ENCODE measurements at places on chromosomes 4 and X. TPM values are rescaled to one million over a fixed set of nuclear protein-coding genes. Genes with fewer than 3 reads are reported as not detected.
A peak's percentile ranks its signal among the peaks of the same experiment; 100 is the strongest.

Gene MGARP
- 0.14 TPM for total RNA-seq

Gene F9
- total RNA-seq: not detected

Gene CASK
- 22.9 TPM for total RNA-seq

Gene SSX2B
- not detected for total RNA-seq

Gene TLR6
- total RNA-seq: 0.22 TPM

Gene LGI2
- total RNA-seq: under 0.01 TPM

Gene KLF3
- 23.0 TPM for total RNA-seq

Gene SERPINA7
- not detected for total RNA-seq

Gene ABCG2
- 0.29 TPM for total RNA-seq

Gene KLHL4
- 0.58 TPM for total RNA-seq

DNA sequence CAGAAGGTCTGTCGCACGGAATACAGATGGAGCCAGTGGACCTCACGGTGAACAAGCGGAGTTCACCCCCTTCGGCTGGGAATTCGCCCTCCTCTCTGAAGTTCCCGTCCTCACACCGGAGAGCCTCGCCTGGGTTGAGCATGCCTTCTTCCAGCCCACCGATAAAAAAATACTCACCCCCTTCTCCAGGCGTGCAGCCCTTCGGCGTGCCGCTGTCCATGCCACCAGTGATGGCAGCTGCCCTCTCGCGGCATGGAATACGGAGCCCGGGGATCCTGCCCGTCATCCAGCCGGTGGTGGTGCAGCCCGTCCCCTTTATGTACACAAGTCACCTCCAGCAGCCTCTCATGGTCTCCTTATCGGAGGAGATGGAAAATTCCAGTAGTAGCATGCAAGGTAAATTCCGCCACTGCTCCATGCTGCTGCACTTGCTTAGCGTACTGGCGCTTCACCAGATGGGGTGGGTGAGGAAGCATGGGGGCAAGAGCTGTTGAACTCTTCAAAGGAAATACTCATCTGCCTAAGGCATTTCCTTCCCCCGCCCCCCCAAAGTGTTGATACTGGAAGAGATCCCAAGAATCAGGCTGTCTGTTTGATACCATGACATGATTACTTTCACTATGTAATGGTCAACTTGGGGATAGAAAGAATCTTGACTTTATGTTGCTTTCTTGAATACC lies 24.8 kb downstream of the KLF3 start:
- no peak for DNase-seq

- DNase-seq: no peak
Observed at GRCh38 chrX:16628946-16629595, 20.9 kb upstream of the S100G start.

DNA sequence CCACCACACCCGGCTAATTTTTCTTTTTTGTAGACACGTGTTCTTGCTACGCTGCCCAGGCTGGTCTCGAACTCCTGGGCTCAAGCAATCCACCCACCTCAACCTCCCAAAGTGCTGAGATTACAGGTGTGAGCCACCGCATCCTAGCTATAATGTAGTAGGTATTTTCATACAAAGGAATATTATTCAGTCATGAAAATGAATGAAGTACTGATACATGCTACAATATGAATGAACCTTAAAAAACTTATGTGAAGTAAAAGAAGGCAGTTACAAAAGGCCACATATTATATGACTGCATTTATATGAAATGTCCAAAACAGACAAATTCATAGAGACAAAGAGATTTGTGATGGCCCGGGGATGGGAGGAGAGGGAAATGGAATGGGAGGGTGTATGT lies 4.7 kb upstream of the GATA1 start:
- DNase-seq: no peak

GRCh38 chr4:24973747-24974601 lies 56.8 kb downstream of the LGI2 start:
- peak; percentile 91 for DNase-seq

DNA sequence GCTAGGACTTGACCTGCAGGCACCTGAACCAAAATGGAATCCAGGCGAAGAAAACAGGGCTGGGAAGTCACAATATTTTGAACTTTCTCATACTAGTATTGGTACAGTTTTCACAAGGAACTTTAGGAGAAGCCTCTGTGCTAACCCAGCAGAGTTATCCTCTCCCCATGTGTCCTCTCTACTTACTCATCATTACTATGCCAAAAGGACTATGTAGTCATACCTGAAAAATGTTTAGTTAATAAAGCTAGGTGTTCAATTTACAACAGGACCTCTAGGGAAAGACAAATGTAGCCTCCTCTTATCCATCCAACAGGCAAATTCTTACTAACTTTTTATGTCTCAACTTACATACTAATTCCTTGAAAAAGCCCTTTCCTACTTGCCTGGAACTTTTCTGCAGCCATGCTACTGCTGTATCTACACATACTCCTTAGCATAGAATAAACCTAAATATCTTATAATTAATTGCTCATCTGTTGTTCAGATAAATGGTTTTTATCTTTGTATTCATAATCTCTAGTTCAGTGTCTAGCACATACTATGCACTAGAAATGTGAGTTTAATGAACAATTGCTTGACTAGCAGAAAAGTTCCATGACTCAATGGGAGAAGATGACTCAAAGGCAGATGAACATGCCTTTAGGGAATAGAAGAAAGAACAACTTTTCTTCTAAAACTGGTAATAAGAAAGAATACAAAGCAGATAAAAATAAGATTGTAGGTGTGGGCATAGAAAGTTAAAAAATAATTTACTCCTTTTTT lies 215.5 kb upstream of the VEGFC start:
- no peak for DNase-seq

DNA sequence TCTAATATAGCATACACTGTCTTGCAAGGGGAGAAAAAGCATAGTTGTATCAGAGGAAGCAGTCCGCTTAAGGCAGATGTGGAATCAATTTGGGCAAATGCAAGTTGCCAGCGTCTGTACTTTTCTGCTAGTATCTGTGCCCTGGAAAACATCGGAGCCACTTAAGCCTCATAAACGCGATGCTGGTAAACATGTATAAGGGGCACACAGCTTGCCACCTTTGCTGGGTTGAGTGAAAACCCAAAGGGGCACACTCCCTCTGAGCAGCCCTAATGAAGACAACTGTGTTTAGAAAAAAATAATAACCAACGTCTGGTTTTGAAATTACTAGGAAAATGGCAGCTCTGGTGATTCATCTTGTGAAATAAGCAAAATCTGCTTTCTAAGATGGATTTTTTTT lies 24.3 kb downstream of the SMIM20 start:
- DNase-seq: no peak

- no peak for DNase-seq
Observed at GRCh38 chr4:136687118-136687517, 845.2 kb downstream of the PCDH18 start.

DNA sequence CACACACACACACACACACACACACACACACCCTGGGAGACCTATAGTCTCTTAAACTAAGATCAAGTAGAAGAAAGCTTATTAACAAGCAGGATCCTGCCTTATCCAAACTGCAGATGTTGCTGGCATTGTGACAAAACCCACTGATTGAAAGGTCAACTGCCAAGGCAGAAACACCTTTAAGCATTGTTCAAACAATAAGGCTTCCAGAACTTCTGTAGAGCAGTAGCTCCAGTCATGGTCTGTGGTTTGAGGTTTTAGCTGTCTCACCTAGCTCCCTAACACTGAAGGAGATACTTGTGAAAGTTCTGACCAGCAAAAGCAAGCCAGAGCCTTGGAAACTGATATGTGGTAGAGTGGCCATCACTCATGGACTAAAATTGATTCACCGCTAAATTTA lies 59.8 kb downstream of the PTCHD1 start:
- no peak for DNase-seq

GRCh38 chrX:123924186-123924585 lies 37.3 kb upstream of the STAG2 start:
- peak; percentile 47 for DNase-seq

GRCh38 chrX:367866-368265 lies 18.8 kb downstream of the PPP2R3B start:
- DNase-seq: no peak

DNA sequence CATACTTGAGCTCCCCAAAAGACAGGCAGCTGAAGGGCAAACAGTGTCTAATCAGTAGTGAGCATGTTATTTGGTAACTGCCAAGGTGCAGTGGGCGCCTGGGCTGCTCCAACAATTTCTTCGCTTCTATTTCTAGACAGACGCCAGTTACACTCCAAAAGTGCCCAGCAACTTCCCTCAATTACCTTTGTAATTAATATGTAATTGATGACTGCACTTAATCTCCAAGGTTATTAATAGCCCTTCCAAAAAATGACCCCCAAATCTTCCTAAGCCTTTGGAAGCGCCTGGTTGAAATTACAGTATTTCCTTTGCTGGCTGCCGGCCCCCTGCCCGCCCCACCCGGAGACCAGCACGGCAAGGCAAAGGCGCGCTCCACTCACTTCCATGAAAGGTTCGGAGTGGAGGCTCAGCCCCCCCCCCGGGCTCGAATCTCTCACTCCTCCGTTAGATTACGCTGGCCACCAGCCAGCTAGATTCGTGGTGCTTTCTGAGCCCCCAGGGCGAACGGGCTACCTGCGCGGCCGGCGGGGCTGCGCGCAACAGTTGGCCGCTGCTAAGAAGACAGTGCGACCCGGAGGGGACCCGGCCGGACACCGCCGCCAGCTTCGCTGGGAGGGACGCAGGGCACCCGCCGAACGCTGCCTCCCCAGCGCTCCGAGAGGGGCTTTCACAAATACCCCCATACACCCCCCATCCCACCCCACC lies 1.9 kb downstream of the GPC4 start:
- no peak for DNase-seq

DNA sequence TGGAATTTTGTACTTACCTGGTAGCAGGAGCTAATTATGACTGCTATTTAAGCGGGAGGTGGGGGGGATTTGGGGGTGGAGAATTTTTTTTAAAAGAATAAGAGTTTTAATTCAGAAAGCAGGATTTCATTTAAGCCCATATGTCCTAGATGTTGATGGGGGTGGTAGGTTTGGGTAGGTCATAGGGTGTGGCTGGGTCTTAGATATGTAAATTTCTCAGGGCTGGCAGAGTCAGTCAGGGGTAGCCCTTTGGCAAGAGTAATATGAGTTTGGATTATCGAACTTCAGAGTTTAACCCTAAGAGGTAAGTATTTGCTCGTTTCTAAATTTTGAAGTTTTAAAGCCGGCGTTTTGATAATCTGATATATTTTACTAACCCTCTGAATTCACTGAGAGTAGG lies 35.2 kb upstream of the COX18 start:
- DNase-seq: no peak

DNA sequence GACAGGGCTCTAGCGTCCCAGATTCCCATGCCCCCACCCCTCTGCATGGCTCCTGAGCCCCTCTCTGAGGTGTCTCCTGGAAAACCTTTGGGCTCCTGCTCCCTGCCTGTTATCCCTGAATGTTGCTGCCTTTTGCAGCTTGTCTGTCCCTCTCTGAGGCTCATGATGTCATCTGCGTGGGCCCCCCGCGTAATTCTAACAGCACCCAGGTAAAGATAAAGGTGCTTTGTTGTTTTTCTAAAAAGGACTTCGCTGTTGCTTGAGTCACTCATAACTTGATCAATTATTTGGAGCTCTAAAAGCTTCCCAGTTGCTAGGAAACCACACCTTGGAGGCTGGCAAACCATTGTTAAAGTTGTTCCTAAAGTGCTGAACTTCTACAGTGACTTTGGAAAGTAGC lies 36.6 kb downstream of the WFS1 start:
- DNase-seq: no peak

All from epithelial cell of proximal tubule (primary cell).